Central memory CD8-positive, alpha-beta T cell (primary cell): ENCODE measurements at places on chromosomes 11 and 22.
A peak's percentile ranks its signal among the peaks of the same experiment; 100 is the strongest.

- no peak for DNase-seq
These were observed 64.5 kb upstream of the SCUBE2 start for GRCh38 chr11:9155930-9156329.

GRCh38 chr22:17431179-17431578 lies 61.9 kb downstream of the CECR2 start:
- no peak for DNase-seq

- no peak for DNase-seq
These were observed 1021.4 kb upstream of the TENM4 start for GRCh38 chr11:80462211-80462610.

GRCh38 chr11:120061761-120062560 lies 76.0 kb downstream of the TRIM29 start:
- no peak for DNase-seq

GRCh38 chr11:20739577-20739976 lies 70.2 kb downstream of the NELL1 start:
- DNase-seq: no peak

DNA sequence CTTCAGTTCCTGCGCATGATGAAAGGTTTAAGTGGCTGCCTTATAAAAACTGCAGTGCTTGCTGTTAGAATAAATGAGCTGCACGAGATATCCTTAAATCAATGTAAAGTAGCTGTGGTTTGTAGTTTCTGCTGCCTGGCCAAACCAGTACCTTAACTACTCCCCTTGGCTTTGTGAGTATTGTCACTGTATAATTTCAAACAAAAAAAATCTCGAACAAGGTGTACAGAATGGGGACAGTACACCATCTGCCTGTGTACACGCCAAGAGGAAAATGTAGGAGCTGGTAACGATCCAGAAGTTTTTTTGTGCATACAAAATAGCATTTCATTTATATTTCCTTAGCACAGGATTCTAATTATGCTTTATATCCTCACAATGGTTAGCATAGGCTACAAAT lies 20.6 kb upstream of the NDUFC2 start:
- no peak for DNase-seq

- no peak for DNase-seq
These were observed 68.6 kb upstream of the TMEM45B start for GRCh38 chr11:129747071-129747470.

- no peak for DNase-seq
These were observed 466.0 kb downstream of the INSC start for GRCh38 chr11:15580775-15581095.

- DNase-seq: no peak
These were observed 8.3 kb upstream of the KRTAP5-7 start for GRCh38 chr11:71518506-71519471.

GRCh38 chr11:124840666-124841065 lies 24.6 kb upstream of the ROBO3 start:
- no peak for DNase-seq

- DNase-seq: no peak
These were observed 42.2 kb upstream of the GCAT start for GRCh38 chr22:37765498-37765897.

DNA sequence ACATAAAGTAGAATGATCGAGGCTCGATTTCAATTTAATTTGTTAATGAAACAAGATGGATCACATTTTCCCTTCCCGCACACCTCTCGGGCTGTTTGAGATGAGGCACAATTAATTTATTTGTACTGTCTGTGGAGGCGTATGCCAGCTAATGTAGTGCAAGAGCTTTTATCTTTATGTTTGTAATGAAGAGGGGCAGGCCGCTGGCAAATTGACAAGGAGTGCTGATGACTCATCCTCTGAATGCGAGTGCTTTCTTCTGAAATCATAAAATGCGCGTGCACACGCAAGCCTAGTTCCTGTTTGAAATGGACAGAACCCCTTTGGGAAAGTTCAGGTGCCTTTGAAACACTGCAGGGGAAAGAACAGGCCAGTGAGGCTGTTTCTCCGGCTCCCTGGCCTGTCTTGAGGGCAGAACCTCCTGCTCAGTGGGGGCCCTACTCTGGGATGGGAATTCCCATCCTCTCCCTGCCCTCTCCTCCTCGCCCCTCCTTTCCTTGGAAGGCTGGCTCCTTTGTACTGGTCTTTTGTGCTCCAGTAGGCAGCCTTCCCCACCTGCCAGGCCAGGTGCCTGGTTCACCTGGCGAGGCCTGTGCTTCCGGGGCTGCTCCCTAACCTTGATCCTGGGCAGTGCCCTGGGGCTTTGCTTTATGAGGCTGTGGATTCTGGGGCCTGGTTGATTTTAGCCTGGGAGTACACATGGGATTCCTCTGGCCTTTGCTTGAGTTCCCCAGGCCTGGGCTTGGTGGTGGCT lies 50.3 kb downstream of the TEAD1 start:
- no peak for DNase-seq

GRCh38 chr22:17780116-17780740 lies 6.0 kb upstream of the BID start:
- DNase-seq: no peak

DNA sequence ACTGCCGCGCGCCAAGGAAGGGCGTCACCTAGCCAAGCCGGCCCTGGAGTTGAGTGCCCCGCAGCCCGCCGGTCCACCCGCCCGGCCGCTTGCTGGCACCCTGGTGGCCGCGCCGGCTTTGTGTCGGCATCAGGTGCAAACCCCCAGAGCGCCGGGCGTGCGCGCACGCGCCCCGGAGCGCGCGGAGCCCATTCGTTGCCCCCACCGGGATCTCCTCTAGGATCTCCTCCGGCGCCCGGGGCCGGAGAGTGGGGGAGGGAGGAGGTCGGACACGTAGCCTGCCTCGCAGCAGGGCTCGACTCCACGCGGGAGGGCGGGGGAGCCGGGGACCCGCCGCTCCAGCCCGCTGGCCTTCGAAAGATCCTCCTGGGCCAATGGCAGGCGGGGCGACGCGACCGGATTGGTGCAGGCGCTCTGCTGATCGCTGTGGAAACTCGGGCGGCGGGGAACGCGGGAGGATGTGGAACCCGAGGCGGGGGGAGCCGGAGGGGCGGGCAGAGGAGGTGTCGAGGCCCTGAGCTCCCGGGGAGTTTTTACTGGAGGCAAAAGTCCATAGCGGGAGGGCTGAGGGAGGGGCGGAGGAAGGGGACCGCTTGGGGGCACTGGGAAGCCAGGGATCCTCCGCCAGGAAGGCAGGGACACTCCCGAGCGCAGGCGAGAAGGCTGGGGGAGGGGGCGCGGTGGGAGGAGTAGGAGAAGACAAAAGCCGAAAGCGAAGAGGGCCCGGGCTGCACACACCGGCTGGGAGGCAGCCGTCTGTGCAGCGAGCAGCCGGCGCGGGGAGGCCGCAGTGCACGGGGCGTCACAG lies at the start of gene FADS2:
FADS2 (plus strand) TSS at position 730 of the 808 bp plus-strand sequence. CDS start 91 bp downstream, outside the sequence.
- DNase-seq: peak; percentile 38

DNA sequence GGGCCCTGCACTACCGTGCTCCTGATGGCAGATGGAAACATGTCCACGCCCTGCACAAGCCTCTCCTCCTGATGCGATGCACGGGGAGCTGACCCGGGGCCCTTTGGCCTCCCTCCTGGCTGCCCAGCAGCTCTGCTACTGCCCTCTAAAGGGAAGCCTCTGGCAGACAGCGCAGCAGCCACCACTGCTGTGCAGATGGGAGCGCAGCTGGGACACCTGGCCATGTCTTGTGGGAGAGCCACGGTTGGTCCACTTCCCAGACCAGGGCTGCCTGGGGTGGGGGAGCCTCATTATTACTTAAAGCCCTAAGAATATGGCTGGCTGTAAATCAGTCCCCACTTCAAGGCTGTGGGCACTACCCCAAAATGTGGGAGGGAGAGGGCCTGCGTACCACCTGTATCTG lies 38.3 kb downstream of the TBX1 start:
- DNase-seq: no peak

DNA sequence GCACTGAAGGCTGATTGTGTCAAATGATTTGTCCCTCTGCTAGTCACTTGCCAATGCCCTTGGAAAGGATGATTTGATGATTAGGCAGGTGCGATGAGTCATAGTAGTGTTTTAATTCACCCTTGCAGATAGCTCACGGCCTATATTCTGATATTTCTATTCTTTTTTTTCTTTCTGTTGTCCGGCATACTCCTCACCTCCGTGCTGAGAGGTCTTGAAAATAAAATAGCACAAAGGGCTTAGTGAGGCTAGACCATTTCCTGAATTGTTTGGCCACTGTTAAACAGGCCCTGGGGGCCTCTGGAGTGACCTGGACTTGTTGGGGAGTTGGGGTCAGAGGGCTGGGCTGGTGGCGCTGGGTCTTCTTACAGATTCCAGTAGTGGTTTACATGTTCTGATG lies 99.8 kb downstream of the ZBTB16 start:
- no peak for DNase-seq

- no peak for DNase-seq
These were observed 1.2 kb downstream of the KLHL35 start for GRCh38 chr11:75431533-75432525.

- DNase-seq: no peak
These were observed 10.4 kb downstream of the SLC15A3 start for GRCh38 chr11:60941371-60942119.

DNA sequence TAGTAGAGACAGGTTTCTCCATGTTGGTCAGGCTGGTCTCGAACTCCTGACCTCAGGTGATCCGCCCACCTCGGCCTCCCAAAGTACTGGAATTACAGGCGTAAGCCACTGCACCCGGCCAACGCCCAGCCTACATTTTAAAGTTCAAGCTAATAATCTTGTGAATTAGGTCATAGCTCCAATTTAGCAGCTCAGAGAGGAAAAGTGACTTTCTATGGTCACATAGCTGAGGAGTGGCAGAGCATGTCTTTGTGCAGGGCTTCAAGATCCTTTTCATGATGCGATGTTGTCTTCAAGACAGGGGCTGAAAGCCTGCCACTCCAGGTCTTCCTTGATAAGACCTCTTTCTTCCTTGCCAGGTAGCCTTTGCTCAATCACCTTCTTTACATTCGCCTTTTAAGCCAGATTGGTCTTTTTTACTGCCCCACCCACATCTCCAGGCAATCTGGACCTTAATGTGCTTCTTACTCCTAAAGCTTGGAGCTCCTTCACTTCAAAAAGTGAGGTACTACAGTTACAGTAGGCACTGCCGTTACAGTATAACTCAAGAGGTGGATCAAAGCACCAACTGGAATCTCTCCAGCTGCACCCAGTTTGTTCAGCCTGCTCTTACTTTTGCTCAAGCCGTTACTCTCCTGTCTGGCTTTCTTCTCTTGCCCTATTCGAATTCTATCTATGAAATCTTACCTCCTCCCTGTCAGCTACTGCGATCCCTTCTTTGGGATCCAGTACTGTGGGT lies 18.2 kb downstream of the YWHAH start:
- DNase-seq: no peak

GRCh38 chr11:6735306-6735705 lies 36.5 kb downstream of the OR2AG2 start:
- DNase-seq: no peak

DNA sequence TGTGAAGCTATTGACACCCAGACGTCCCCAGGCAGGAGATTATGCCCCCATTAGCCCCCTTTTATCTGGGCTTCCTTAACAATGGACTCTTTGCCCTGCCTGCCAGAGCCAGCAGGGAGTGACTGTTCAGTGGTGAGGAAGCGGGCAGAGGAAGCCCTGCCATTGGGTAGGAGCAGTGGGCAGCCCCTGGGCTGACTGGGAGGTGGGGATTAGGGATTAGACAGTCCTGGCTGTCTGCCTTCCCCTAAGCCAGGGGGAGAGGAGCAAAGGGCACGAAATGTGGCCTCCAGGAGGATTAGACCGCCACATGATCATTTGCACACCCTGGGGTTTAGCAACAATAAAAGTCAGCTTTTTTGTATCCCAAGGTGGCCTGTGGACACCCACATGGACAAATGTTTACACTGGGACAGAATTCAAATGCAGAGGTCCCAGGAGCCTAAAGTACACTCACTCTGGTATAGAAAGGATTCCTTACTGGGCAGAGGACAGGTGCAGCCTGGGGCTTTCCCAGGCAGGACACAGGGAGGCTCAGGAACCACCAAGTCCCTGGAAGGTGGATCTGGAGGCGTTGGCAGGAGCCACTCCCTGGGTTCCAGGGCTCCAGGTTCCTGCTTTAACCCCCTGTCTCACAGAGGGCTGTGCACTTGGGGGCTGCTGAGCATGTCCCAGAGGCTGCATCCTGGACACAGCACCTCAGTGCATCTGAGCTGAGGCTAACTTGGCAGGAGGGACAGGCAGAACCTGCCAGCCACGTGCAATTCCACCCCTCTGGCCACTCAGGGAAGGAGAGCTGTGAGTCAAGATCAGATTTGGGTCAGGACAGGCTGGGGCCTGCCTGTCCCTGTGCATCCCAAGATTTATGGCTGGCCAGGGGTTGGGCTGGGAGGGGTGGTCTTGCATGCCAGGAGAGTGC lies 2.1 kb downstream of the PNPLA3 start:
- no peak for DNase-seq

GRCh38 chr11:1326435-1327063 lies 17.1 kb upstream of the TOLLIP start:
- no peak for DNase-seq

- DNase-seq: no peak
These were observed 101.5 kb downstream of the PLEKHA7 start for GRCh38 chr11:16912692-16913111.

- no peak for DNase-seq
These were observed 33.4 kb downstream of the SIK2 start for GRCh38 chr11:111635706-111636045.

DNA sequence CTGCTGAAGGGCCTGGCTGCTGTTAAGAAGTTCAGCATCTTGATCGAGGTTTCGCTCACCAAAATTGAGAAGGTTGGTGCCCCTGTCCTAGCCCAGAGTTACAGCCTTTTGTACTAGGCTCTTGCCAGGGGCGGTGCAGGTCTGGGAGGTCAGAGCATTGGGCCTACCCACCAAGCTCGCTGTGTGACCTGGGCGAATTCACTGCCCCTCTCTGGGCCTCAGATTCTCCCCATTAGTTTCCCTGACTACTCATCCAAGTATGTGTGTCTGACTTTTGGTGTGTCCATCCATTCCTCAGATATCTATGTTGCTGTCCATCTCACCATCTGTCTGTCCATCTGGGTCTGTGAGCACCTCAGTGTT lies 10.9 kb downstream of the USP35 start:
- DNase-seq: no peak

DNA sequence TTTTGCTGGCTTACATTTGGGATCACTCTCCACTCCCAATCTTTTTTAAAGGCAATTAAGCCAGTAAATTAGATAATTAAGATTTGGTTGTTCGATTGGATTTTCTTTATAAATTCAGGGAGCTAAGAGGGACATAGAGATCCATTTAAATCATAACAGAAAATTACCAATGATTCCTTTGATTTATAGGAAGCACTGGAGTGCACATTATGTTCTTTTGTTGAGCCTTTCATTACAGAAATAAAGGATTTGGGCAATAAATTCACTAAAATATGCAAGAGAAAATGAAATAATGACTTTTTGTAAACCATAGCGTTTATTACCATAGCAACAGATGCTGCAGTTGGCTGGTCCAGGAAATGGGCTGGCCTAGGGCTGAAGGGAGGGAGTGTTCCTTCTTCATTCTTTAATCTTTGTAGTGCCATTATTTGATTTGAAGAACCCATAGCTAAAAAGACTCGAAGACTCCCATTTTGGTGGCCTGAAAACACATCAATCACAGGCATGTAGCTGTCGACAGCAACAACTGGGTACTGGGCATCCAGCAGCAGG lies 73.0 kb downstream of the C2CD3 start:
- DNase-seq: no peak
